ENCODE measurements at places on chromosomes 2 and 18.

DNA sequence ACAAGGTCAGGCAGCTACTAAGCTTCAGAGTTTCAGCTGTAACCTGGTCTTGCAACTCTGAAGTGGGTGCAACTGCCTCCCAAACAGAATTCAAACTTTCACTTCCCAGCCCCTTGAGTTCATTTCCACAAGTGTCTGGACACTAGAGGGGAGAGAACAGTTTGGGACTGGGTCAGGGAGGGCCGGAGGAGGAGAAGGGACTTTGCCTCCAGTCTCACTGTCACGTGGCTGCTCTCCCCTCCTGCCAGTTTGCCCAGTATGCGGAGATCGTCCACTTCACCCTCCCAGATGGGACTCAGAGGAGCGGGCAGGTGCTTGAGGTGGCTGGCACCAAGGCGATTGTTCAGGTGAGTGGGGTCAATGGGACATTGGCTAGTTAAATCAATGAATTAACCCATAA is 20.6 kb upstream of the ANKRD53 start:
- no peak for DNase-seq

- DNase-seq = no peak
Observed at GRCh38 chr18:74128159-74128558, 19.5 kb downstream of the FBXO15 start.

DNA sequence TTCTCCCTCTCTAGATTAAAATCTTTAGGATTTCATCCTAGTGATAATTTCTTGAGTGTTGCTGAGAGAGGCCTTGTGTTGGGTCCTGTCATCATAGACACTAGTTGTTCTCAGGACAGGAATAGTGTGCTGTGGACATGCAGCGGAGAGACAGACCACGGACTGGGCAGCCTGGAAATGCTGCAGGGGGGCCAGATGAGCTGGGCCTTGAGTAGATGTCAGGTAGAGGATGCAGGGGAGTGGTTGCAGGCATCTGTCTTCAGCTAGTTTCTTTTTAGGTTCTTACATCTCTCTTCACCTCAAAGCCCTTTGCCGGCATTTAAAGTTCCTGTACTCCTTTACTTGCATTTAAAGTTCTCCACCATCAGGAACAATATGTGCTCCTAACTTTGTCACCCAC is 42.8 kb downstream of the SP110 start:
- no peak for DNase-seq

DNA sequence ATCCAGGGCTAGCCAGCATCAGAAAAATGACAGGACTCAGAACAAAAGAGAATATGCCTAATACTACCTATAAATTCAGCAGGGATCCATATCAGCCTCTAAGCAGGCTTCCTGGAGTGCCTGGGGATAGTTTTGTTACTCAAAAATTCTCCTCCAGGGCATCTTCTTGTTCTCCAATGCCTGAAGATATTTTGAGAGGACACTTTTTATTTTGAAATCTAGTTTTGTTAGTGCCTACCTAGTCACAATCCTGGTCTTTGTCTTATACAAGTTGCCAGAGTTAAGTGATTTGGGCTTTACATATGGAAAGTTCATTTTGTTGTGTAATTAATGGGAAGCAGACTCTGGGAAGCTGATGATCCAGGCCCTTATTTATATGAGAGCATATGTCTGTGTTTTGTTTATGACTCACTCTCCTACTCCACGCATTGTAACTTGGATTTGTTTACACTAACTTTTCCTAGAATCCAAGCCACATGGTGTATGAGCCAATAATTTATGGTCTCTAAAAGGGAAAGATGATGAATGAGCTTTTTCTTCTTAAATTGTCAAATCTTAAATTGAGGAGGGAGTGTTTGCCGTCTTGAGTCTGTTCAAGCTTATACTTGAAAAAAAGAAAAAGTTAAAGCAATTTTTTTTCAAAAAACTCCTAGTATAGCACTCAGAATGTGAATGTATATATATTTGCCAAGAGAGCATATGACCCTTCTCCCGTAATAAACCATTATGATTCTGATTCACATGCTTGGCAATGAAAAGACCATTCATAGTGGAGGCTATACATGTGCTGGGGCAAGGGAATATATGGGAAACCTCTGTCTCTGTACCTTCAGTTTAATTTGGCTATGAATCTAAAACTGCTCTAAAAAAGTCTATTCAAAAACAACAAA is 370.3 kb downstream of the SETBP1 start:
- DNase-seq = peak; percentile 35

Measured in NCI-H1694 (cell line).